ENCODE measurements at places on chromosomes 3 and 15.

GRCh38 chr3:22704166-22704565, 499.0 kb upstream of the UBE2E2 start:
- no peak for DNase-seq

DNA sequence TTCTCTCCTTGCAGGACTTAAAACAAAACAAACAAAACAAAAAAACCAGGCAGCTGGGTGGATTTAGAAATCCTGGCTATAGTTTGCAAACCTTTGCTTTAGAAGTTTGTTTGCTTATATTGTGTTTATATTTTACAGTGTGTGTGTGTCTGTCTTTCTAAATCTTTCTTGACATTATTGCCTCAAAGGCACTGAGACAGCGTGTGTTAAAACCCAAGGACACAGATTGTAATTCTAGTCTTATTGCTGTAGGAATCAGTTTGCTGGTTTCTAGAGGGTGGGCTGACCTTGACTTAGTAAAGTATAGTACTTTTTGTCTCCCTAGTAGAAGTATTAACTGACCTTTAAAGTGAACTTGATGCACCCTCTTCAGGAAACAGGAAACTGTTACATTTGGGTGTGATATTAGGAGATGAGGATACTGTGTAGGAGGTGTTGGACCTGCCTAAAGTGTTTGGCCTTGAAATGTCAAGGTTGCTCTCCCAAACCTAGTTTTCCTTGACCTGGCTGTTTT, 71.0 kb downstream of the TCF12 start:
- DNase-seq: no peak

GRCh38 chr3:45387636-45388348, 584 bp upstream of the LARS2 start:
- no peak for DNase-seq

GRCh38 chr3:107831590-107831989, 259.2 kb downstream of the CD47 start:
- DNase-seq: no peak

DNA sequence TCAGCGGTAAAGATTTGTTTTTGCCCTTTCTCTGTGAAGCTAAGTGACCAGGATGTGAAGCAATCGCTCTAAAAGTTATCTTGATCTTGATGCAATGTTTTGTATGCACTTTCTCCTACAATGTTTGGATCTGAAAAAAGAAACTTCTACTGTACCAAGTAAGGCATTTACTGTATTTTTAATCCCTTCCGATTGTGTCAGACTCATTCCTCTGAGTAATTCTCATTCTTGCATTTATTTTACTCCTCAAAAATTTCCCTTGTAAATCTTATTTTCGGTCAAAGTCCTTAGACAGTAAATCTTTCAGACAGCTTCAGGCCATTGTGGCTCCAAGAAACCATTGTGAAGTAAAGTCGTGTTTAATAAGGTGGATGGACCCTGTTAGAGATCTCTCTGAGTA, 141.9 kb downstream of the TP63 start:
- no peak for DNase-seq
